B cell (primary cell): ENCODE measurements at places on chromosomes 5 and 9. TPM values are rescaled to one million over a fixed set of nuclear protein-coding genes. Genes with fewer than 3 reads are reported as not detected.

The UTP15 gene
- polyA plus RNA-seq: 17.1 and 29.2 TPM in 2 replicates

The RASGEF1C gene
- not detected in 2 replicates for polyA plus RNA-seq

The TEX48 gene
- not detected in 2 replicates for polyA plus RNA-seq

The NHP2 gene
- polyA plus RNA-seq: 92.7 and 99.8 TPM in 2 replicates

The ZBTB26 gene
- polyA plus RNA-seq: 4.7 and 5.8 TPM in 2 replicates

The FAM78A gene
- 49.0 and 58.3 TPM in 2 replicates for polyA plus RNA-seq

The RBM27 gene
- polyA plus RNA-seq: 7.4 and 11.0 TPM in 2 replicates

The RAPGEF6 gene
- polyA plus RNA-seq: 9.8 and 13.6 TPM in 2 replicates

The GNG10 gene
- polyA plus RNA-seq: 10.6 and 13.0 TPM in 2 replicates
